ENCODE measurements at places on chromosomes 12 and 14. TPM values are rescaled to one million over a fixed set of nuclear protein-coding genes. Genes with fewer than 3 reads are reported as not detected.

DNA sequence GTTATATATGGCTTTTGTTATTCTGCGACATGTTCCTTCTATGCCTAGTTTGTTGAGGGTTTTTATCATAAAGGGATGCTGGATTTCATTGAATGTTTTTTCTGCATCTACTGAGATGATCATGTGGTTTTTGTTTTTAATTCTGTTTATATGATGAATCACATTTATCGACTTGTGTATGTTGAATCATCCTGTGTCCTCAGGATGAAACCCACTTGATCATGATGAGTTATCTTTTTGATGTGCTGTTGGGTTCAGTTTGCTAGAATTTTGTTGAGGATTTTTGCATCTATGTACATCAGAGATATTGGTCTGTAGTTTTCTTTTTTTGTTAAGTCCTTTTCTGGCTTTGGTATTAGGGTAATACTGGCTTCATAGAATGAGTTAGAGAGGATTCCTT is 291.2 kb downstream of the AKAP6 start:
- no peak overlapping the region for H3K4me3 ChIP-seq
- H3K27ac ChIP-seq: no peak overlapping the region
- no peaks in the 10 kb centered on the region for H3K4me1 ChIP-seq
- no peaks in the 10 kb centered on the region for H3K36me3 ChIP-seq
- no peaks in the 10 kb centered on the region for H3K27me3 ChIP-seq
- no peak for DNase-seq

DNA sequence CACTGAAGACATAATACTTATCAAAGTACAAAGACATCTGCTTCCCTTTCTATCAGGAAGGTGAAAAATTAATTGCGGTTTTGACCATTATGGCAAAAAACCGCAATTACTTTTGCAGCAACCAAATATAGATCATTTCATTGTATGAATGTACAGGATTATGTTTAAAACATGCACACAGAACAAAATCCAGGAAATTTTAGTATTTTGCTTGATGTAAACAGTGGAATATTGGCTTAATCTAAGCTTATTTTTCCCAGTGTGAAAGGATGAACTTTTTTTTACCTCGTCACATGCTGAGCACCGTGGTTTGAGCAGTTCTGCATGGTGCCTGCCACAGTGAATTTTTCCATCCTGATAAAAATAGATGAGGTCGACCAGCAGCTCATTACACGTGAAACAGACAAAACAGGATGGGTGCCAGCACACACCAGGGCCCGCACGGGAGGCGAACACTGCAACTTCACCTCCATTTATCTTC is 121.2 kb downstream of the PRICKLE1 start:
- H3K27me3 ChIP-seq: no peaks in the 10 kb centered on the region
- H3K4me3 ChIP-seq: no peak overlapping the region
- no peak overlapping the region for H3K27ac ChIP-seq

DNA sequence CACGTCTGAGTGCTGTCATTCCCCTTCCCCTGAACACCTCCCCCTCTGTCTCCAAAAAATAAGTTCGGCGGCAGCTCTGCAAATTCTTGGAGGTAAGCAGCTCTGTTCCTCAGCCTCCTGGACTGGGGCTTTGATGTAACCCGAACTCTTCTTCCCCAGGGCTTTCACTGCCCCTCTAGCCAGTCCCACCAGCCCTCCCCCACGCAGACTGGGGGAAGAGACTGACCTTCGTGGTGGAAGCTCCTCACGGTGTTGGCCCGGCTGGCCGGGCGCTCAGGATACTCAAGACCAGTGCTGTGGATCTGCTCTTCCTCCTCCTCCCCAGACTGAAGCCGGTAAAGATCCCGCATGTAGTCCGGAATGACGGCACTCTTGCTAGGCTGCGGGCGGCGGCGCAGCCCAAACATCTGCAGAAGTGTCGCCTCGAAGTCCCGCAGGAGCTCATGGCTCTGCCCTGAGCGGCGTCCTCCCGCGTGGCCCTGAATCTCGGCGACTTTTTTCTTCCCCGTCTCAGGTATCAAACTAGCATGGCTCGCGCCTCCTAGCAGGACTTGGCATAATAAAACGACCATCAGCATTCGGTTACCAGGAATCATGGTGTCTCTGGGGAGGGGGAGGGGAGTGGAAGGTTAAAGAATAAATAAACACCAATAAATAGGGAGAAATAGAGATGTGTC is 4.9 kb downstream of the BMP4 start:
- H3K4me3 ChIP-seq: peak overlapping the region; percentile 86
- H3K4me1 ChIP-seq: peaks cover 16% of the 10 kb centered on the region
- H3K27ac ChIP-seq: no peak overlapping the region

- H3K4me3 ChIP-seq: no peak overlapping the region
- H3K36me3 ChIP-seq: no peaks in the 10 kb centered on the region
- DNase-seq: no peak
Observed at GRCh38 chr12:11981121-11981733, 89.5 kb upstream of the BCL2L14 start.

DNA sequence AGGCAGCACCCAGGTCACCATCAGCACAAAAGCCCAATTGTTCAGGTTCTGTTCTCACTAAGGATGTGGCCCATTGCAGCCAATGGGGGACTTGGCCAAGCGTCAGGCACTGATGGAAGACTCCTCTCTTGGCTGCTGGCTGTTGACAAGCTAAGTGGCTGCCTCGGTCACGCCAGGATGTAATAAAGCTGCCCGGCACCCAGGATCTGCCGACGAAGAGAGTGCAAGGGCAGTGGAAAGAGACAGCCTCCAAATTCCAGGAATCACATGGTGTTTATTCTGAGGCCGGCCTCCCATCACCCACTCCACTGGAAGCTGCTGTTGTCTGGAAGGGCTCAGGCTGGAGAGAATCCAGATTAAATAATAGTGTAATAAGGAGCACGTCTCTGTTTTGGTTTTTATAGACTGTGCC is 451.8 kb upstream of the TBX3 start:
- H3K27me3 ChIP-seq: no peaks in the 10 kb centered on the region
- no peak overlapping the region for H3K27ac ChIP-seq
- no peaks in the 10 kb centered on the region for H3K4me1 ChIP-seq
- no peak for DNase-seq
- no peaks in the 10 kb centered on the region for H3K36me3 ChIP-seq

GRCh38 chr12:39355841-39356240 is 87.1 kb downstream of the KIF21A start:
- H3K4me3 ChIP-seq: no peak overlapping the region
- no peaks in the 10 kb centered on the region for H3K27me3 ChIP-seq
- no peaks in the 10 kb centered on the region for H3K36me3 ChIP-seq
- no peaks in the 10 kb centered on the region for H3K4me1 ChIP-seq

- no peak for DNase-seq
- H3K36me3 ChIP-seq: peaks cover 7% of the 10 kb centered on the region
- peak overlapping the region; percentile 67 for H3K4me3 ChIP-seq
- H3K4me1 ChIP-seq: peaks cover 4% of the 10 kb centered on the region
- no peak overlapping the region for H3K27ac ChIP-seq
- H3K27me3 ChIP-seq: peaks cover 98% of the 10 kb centered on the region
Observed at GRCh38 chr12:102958830-102959176, 1.3 kb downstream of the ASCL1 start.

GRCh38 chr14:87600240-87600639 is 392.7 kb downstream of the GALC start:
- H3K4me3 ChIP-seq: no peak overlapping the region
- H3K27me3 ChIP-seq: no peaks in the 10 kb centered on the region
- no peaks in the 10 kb centered on the region for H3K4me1 ChIP-seq
- no peak for DNase-seq
- H3K27ac ChIP-seq: no peak overlapping the region
- H3K36me3 ChIP-seq: no peaks in the 10 kb centered on the region

GRCh38 chr12:15669256-15669948 is 119.8 kb downstream of the EPS8 start:
- no peaks in the 10 kb centered on the region for H3K4me1 ChIP-seq
- no peak for DNase-seq
- no peak overlapping the region for H3K27ac ChIP-seq
- no peaks in the 10 kb centered on the region for H3K36me3 ChIP-seq

GRCh38 chr14:93686268-93686667 is 102.0 kb downstream of the PRIMA1 start:
- no peaks in the 10 kb centered on the region for H3K27me3 ChIP-seq
- H3K4me1 ChIP-seq: peaks cover 8% of the 10 kb centered on the region
- DNase-seq: no peak
- H3K4me3 ChIP-seq: no peak overlapping the region
- H3K27ac ChIP-seq: no peak overlapping the region

- no peak overlapping the region for H3K4me3 ChIP-seq
- H3K27me3 ChIP-seq: no peaks in the 10 kb centered on the region
- H3K36me3 ChIP-seq: no peaks in the 10 kb centered on the region
- no peak overlapping the region for H3K27ac ChIP-seq
- peaks cover 2% of the 10 kb centered on the region for H3K4me1 ChIP-seq
Observed at GRCh38 chr12:68557011-68557730, 53.5 kb upstream of the RAP1B start.

- H3K4me3 ChIP-seq: no peak overlapping the region
- H3K36me3 ChIP-seq: no peaks in the 10 kb centered on the region
- DNase-seq: no peak
- H3K27me3 ChIP-seq: no peaks in the 10 kb centered on the region
- peaks cover 4% of the 10 kb centered on the region for H3K4me1 ChIP-seq
Observed at GRCh38 chr12:32488132-32488531, 88.8 kb downstream of the FGD4 start.

- DNase-seq: peak; percentile 83
- H3K27me3 ChIP-seq: no peaks in the 10 kb centered on the region
- peaks cover 25% of the 10 kb centered on the region for H3K4me1 ChIP-seq
- no peaks in the 10 kb centered on the region for H3K36me3 ChIP-seq
Observed at GRCh38 chr14:53355581-53356112, 202.5 kb upstream of the DDHD1 start.

GRCh38 chr12:42884116-42884515 is 294.6 kb upstream of the PRICKLE1 start:
- no peaks in the 10 kb centered on the region for H3K36me3 ChIP-seq
- no peaks in the 10 kb centered on the region for H3K4me1 ChIP-seq
- H3K4me3 ChIP-seq: no peak overlapping the region
- no peak overlapping the region for H3K27ac ChIP-seq
- no peaks in the 10 kb centered on the region for H3K27me3 ChIP-seq
- no peak for DNase-seq

DNA sequence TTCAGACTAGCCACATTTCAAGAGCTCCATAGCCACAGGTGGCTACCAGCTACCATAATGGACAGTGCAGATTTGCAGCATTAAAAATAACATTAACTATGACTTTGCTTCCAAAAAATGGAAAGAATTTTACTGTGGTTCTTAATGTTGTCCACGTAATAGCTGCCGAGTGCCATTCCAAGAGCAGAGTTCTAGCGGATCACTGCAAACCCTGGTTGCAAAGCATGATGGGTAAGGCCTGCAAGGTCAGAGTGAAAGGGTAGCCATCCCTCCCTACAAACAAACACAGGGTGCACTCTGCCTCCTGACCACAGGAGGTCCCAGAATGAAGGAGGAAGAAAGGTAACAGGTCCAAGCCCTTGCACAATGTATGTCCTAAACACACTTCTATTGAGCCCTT is 157.6 kb downstream of the DPF3 start:
- no peaks in the 10 kb centered on the region for H3K36me3 ChIP-seq
- no peak overlapping the region for H3K4me3 ChIP-seq
- no peaks in the 10 kb centered on the region for H3K4me1 ChIP-seq
- H3K27ac ChIP-seq: no peak overlapping the region
- DNase-seq: no peak

DNA sequence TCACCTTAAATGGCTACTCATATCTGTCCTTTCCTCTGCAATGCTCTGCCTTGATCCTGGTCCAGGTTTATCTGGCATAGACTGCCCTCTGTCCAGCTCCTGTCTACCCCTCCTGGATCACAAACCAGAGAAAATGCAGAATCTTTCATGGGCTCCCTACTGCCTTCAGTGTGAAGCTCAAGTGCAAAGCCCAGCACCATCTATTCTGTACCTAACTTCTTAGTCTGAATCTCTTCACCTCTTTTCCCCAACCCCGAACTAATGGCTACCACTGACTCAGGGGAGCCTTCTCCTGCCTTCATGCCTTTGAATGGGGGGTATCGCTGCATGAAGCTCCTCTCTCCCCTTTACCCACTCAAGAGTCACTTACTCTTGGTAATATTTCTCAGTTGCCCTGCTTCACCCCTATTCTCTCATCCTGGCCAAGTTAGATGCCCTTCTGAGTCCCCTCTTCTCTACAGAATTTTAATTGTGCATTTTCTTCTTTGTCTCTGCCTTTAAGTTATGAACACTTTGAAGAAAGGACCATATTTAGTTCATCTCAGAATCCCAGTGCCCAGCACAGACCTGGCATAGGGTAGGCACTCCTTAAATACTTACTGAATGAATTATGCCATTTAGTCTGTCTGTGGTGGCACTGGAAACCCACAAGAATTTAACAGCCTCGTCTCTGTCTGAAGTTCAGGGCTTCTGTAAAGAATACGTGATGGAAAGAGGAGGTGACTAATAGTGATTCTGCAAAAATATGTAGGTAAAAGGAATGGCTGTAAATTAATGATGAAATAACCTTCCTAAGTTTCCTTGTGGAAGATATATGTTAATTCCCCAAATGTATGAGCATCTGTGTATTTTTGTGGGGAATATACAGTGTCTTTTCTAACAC is 191.3 kb upstream of the AMIGO2 start:
- no peak overlapping the region for H3K27ac ChIP-seq
- no peaks in the 10 kb centered on the region for H3K36me3 ChIP-seq
- no peaks in the 10 kb centered on the region for H3K4me1 ChIP-seq
- H3K4me3 ChIP-seq: no peak overlapping the region
- no peak for DNase-seq
- no peaks in the 10 kb centered on the region for H3K27me3 ChIP-seq

DNA sequence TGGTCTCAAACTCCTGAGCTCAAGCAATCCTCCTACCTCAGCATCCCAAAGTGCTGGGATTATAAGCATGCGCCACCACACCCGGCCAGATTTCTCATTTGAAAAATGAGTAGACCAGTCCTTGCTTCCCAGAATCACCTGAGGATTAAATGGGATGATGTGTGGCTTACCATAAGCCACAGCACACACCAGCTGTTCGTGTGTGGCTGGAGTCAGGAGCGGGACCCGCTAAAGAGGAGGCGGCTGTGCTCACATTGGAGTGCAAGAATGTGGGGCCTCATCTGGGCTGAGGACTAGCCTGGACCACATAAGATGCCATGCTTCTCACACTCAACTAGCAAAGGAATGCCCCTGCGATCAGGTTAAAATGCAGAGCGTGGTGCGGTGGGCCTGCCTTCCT is 6.7 kb upstream of the ALDH2 start:
- H3K36me3 ChIP-seq: no peaks in the 10 kb centered on the region
- no peaks in the 10 kb centered on the region for H3K27me3 ChIP-seq
- no peak for DNase-seq
- H3K4me1 ChIP-seq: no peaks in the 10 kb centered on the region
- H3K27ac ChIP-seq: no peak overlapping the region
- no peak overlapping the region for H3K4me3 ChIP-seq

The ADCY4 gene
- total RNA-seq: 0.35 TPM

The ASPG gene
- total RNA-seq: 0.46 TPM

The WNK1 gene
- total RNA-seq: 151 TPM

The ASCL1 gene
- not detected for total RNA-seq

The PYM1 gene
- total RNA-seq: 58.5 TPM

The CKAP4 gene
- total RNA-seq: 80.7 TPM

The KRT80 gene
- total RNA-seq: not detected

Data from H1 (cell line).